ENCODE measurements at places on chromosomes 16 and 17. TPM values are rescaled to one million over a fixed set of nuclear protein-coding genes. Genes with fewer than 3 reads are reported as not detected.

- peak; percentile 72 for DNase-seq
Measured at GRCh38 chr17:68221786-68222185, 26.1 kb upstream of the AMZ2 start.

DNA sequence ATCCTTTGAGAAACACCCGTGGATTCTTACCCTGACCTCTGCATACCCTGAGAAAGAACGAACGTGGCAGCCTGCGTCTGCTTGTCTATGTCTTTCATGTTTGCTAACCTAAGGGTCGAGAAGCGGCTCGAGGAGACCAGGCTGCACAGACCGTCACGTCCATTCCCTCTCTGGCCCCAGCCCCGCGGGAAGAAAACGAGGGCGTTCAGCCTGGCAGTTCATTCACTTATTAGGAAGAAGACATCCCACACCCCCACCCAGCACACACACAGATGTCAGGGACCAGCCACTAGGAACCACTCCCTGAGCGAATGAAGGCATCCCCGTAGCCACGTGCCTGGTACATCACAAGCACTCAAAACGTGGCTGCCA, 655 bp upstream of the MTHFSD start:
- DNase-seq, result no peak

- no peak for DNase-seq
Measured at GRCh38 chr16:86157616-86158247, 258.8 kb downstream of the IRF8 start.

CAPNS2 gene
- total RNA-seq, result 1.8 TPM

GRCh38 chr17:57531078-57531477, 214.0 kb downstream of the CCDC182 start:
- DNase-seq, result no peak

DNA sequence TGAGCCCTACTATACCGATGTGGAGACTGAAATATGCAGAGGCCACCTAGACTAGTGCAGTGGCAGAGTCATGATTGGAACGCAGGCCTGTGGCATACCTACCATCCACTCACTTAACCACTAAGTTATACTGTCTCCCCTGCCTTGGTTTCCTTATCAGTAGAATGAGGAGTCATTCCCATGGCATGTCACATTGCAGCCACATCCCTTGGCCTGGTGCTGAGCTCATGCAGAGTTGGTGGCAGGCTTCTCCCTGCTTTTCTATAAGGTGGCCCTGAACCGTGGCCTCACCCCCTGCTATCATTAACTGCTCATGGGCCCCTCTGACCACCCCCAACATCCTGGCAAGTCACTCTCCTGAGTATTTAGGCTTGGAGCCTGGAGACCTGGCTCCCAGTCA, 212.5 kb downstream of the KATNIP start:
- peak; percentile 57 for DNase-seq

- no peak for DNase-seq
Measured at GRCh38 chr17:64480951-64481350, 15.9 kb downstream of the POLG2 start.

SYNGR3 gene
- 4.5 TPM for total RNA-seq

- no peak for DNase-seq
Measured at GRCh38 chr17:58538811-58539409, 24.5 kb upstream of the MTMR4 start.

GRCh38 chr16:9772526-9773225, 409.6 kb downstream of the GRIN2A start:
- DNase-seq, result no peak

DPEP1 gene
- total RNA-seq, result not detected

SCGB1C2 gene
- not detected for total RNA-seq

GRCh38 chr16:3780570-3780969, 63.2 kb upstream of the TRAP1 start:
- DNase-seq, result no peak

- DNase-seq, result no peak
Measured at GRCh38 chr16:11707679-11708197, 34.9 kb downstream of the TXNDC11 start.

DNA sequence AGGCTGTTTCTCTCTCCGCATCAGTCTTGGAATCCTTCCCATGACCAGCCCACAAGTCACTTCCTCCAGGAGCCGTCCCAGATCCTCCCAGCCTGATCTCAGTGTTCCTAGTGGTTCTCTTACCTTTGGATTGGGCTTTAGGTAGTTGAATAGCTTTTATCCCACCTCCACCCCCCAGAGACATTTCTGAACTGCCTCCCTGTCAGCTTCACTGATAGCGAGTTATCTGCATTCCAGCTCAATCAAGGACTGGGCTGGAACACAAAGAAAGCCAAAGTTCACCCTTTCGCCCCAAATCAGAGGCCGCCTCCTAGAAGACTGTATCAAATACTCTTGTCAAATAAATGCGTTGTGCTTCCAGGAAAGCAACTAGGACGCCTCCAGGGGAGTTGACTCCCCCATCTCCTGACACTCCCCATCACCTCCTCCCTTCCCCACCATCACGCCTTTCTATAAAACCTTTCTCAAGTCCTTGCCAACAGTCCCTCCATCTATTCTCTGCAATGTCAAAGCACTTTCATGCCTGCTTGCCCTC, 72.7 kb downstream of the TMEM132E start:
- no peak for DNase-seq

DNA sequence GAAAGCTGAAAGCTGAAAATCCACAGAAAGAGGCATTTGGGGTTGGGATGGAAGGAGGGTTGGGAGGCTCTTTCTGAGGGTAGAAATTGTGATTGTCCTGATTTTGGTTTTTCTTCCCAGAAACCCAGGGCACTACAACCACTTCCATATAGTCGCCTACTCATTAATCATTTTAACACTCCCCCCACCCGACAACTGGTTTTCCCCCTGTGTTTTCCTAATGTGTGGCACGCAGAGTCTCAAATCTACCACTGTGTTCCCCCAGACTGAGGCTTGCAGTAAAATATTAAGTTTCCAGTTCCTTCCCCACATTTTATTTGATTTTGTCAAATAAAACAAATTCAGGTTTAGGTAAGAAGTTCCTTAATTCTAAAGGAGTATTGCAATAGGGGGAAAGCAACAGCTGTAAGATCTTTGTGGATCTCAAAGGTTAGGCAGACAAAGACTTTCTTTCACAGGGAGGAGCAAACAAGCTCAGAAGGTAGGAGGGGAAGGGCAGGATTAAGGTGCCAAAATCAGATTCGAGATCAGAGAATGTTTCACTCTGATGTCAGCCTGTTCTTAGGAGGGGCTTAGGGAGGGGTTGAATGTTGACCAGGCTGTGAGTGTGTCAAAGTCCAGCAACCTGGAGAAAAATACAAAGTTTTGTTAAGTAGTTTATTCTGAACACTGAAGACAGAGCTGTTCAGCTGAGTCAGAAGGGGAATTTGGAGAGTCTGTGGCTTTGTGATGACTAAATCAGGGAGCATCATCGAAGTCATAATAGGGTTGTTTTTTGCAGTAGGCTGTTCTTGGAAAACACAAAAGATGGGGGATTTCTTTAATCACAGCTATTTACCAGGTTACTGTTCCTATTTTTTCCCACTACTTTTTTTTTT, 3.6 kb downstream of the ZNF267 start:
- no peak for DNase-seq

DNA sequence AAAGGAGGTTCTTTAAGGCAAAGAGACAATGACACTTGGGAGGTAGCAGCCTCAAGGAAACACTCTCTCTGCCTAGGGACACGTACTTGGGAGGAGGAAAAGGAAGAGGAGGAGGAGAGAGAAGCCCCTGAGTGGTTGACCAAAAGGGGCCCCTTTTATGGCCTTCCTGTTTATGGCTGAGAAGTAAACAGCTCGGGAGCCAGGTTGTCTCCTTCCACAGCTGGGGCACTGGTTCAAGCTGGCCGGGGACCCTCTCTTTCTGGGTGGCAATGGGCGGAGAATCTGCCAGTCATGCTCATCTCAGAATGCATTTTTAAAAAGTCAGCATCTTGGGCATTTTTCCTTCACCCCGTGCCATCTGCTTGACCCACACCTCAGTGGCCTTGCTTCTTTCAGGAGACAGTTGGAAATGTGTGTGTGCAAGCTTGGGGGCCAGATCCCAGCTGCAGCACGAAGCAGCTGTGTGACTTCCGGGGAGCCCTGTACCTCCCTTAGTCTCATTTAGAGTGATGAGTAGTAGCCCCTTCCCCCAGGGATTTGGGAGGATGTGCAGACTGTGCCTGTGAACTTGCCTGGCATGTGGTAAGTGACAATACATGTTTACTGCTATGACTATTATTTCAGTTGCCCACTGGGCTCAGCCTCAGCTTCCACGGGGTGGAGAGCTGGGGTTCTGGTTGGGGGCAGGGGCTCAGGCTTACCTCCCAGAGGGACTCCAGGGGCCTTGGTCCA, 33.8 kb upstream of the SALL1 start:
- no peak for DNase-seq

DNA sequence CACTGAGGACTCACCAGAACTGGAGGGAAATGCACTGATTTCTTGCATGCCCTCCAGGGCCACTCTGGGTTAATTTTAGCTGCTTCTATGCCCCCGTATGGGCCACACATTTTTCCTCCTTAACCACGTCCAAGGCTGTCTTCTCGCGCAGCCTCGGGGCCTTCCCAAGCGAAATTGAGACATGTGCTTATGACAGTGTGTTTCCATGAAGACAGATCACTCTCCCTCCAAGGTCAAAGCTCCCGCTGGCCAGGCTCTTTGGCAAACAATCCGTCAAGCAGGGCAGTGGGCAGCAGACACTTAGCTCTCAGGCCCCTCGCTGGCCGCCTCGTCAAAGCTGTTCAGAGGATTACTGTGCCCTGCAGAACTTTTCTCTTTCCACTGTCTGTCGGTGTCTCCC, 243.0 kb upstream of the N4BP1 start:
- DNase-seq, result no peak

GRCh38 chr17:37816950-37817349, 72.1 kb upstream of the HNF1B start:
- no peak for DNase-seq

SPATA2L gene
- 15.3 TPM for total RNA-seq

DNA sequence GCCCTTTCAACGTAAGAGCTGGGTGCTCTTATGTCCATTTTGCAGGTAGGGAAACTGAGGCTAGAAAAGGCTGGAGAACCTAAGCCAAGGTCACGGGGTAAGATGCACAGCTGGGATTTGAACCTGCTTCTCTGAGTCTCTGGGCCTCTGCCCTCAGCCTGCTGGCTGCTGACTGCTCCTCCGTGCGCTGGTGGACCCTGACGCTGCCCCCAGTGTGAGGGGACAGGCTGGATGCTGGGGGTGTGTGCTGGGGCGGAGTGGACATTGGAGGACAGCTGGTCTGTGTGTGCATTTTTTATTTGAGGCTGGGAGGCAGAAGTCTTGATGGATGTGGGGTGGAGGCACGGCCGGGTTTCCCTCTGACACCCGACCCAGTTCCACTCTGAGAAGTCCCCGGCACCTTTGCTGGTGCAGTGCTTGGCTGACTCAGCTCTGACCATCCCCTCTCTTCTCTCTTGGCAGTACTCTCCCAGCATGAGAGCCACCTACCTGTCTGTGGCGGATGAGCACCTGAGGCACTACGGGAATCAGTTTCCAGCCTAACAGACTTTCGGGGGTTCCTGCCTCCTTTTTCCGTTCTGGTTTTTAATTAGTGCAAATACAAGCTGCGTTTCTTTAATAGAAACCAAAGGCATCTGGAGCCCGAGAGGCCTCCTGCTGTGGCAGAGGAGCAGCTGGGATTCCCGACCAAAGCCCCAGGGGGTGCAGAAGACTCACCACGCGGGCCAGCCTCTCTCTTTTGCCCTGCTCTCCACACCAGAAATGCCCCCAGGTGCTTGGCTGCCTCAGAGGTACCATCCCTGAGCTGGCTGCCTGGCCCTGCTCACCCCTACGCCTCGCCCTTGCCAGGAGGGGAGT, 14.1 kb upstream of the DNAI2 start:
- DNase-seq, result no peak

DNA sequence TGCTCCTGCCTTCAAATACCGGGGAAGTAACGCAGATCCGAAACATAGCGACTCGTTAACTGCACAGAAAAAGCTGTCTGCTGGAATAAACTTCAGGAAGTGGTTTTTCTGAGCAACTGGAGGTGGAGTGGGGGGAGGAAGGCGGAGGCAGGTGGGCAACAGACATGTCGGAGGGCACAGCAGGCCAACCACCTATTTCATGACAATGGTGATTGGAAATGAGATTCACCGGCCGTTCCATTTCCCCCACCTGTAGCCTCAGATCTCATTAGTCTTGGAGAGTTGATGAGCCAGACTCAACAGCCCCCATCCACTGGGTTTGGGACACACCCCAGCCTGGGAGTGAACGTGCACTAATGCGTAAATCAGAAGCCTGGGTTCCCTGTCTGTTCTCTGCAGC, 7.7 kb upstream of the PECAM1 start:
- no peak for DNase-seq

GRCh38 chr17:2235792-2236366, 67.7 kb downstream of the SMG6 start:
- no peak for DNase-seq

GRCh38 chr16:13781575-13782338, 138.2 kb upstream of the ERCC4 start:
- no peak for DNase-seq

TMEM100 gene
- total RNA-seq, result not detected

GRCh38 chr16:50522324-50522723, 25.9 kb upstream of the NKD1 start:
- DNase-seq, result no peak

DNA sequence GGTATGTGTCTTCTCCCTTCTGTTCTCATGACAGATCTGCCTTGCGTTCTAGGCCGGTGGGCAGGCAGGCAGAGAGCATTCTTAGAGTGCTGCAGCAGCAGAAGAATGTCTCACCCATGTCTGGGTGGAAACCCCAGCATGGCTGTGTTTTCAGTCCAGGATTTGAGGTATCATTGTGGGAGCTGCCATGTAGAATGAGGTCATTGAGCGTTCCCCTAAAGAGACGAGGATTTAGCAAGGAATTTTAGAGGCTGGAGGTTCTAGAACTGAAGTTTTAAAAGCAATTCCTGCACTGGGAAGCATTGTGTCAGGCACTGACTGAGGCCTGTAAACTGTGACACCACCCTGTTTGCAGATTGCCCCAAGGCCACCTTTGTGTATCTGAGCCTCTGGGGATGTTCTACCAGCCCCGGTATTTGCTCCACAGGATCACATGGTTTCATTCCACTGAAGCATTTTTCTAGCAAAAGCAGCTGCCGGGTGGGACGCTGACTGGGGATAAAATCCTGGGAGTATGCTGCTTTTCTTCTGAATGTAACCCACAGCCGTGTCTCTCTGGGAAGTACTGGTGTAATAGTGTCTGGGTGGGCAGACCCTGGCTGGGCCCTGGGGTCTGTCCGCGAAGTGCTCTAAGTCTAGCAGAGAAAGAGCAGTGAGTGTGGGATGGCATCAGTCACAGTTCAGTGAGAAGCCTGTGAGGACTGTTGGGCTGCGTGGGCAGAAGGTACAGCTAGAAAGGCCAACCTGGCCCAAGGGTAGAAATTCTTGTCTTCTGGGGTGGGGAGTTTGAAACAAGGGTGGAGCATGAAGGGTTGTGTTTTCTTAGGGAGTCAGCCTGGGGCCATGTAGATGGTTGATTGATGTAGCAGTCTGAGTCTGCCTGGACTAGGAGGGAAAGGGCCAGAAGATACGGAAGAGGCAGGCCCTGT, 30.2 kb downstream of the PLCD3 start:
- DNase-seq, result no peak

VWA3A gene
- 0.73 TPM for total RNA-seq

- peak; percentile 65 for DNase-seq
Measured at GRCh38 chr16:1258225-1258600, 2.3 kb downstream of the TPSD1 start.
